MV-4-11 (cell line): ENCODE measurements at places on chromosomes 11 and 22.
A peak's percentile ranks its signal among the peaks of the same experiment; 100 is the strongest.

DNA sequence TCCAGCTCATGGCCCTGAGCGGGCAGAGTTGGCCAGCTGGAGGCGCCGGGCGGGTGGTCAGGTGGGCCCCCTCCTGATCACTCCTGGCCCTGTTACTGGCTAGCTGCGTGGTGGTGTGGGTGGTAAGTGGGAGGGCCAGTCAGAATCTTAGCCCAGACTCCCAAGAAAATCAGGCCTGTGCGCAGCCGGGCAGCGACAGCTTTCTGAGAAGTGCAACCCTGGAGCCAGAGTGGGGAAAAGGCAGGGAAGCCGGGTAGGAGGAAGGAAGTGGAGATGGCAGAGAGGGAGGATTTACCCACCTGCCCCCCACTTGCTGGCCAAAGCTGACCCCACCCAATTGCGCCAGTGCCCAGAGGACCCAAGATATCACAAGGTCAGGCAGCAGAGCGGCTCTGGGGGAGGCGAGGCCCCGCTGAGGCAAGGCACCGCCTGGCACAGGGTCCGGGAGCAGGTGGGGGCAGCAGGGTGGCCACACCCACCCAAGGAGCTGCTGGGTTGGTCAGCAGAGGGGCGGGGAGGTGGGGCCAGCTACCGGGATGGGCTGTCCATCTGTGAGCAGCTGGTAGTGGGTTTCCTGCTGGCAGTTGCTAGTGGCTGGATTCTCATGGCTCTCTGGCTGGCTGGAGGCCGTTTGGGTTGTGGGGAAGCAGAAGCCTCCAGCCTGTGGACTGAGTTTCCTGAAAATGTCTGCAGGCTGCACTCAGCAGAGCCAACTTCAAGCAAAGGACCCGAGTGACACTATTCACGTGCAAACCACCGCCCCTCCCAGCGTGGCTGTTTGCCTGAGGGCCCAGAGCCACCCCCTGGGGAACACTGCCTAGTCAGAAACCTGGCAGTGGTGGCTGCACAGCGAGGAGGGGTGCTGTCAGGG lies 196.4 kb downstream of the IGLL1 start:
- peak; percentile 18 for DNase-seq

DNA sequence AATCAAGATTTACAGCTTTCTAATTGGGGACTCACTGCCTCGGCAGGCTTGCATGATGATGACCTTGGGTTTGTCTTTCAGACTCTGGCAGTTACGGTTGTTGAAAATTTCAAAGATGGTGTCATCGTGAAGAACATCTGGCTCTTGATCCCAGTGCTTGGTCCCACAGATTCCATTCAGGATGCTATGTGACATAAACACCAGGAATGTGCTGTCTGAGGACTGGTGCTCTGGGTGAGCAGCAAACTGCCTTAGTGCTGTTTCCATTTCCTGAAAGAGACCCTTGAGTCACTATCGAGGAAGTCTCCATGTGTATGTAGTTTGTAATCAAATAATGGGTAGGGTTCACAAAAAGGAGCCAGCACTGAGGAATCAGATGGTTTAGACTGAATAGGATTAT lies 7.1 kb downstream of the CASP12 start:
- no peak for DNase-seq

DNA sequence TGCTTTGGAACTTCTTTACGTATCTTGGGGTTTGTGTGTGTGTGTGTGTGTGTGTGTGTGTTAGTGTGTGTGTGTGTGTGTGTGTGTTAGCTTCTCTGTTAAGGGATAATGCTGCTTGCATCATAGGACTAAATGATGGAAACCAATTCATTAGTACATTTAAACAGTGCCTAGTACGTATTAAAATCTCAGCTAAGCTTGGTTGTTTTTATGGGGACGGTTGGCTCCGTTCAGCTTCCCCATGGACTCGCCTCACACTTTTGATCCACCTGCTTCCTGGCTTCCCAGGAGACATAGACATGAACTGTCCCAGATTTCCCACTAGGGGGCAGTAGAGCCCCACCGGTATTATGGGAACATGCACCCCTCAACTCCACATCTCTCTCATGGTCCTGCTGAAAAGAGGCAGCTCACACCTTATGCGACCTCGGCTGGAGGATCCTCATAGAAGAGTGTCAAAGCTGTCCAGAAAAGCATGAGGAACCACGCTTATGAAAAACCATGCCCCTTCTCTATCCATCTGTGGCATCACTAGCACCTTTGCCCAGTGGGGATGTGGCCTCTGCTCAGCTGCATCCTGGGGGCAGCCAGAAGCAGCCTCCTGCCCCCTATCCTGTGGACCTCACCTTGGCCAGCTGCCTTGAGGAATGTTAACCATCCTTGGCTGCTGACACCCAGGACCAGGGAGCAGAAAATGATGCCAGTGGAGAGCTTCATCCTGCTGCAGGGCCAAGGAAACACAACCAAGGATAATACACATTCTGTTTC lies 9.7 kb upstream of the SAAL1 start:
- peak; percentile 49 for DNase-seq

DNA sequence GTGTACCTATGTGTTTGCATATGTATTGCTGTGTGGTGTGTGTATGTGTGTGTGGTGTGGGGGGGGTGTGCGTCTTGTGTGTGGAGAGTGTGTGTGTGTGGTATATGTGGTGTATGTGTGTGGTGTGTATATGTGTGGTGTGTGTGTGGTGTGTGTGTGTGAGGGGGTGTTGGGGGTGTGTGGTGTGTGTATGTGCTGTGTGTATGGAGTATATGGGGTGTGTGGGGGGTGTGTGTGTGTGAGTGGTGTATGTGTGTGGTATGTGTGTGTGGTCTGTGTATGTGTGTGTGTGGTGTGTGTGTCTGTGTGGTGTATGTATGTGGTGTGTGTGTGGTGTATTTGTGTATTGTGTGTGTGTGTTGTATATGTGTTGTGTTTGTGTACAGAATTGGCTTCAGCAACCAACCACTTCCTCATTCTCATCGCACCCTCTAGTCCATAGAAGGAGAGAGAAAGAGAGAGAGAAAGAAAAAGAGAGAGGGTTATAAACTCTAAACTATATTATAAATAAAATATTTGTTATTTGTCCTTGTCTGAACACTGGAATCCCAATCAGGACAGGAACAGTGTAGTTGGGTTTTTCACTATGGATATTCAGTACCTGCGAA lies 13.7 kb downstream of the SAA4 start:
- DNase-seq = peak; percentile 15

DNA sequence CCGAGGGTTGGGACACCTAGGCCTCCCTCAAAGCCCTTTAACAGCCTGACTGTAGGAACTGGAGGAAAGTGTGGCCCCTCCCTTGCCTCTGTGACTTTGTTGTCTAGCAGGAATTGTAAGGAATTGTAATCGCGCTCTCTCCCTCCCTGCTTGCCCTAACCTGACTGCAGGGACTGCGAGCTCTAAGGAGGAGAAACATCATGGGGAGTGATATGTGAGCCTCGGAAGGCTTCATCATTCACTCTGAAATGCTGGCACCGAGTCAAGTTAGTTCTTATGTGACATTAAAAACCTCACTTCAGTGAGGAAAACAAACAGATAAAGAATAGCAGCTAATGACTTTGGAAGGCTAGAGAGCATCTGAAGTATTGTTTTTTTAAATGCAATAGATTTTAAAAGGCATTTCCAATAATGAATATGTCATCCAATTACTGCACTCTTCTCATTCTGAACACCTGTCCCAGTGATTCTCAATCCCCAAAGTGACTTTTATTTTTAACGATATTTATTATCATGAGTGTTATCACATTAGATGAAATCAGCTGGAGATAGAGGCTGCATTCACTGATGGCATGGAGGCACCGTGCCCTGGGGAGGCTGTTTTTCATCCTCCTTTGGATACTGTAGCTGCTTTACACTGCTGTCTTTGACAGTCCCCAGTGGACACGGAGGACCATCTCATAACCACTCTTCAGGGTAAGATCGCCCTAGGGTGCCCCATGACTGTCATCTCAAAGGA lies 58.5 kb upstream of the NTM start:
- DNase-seq = no peak

DNA sequence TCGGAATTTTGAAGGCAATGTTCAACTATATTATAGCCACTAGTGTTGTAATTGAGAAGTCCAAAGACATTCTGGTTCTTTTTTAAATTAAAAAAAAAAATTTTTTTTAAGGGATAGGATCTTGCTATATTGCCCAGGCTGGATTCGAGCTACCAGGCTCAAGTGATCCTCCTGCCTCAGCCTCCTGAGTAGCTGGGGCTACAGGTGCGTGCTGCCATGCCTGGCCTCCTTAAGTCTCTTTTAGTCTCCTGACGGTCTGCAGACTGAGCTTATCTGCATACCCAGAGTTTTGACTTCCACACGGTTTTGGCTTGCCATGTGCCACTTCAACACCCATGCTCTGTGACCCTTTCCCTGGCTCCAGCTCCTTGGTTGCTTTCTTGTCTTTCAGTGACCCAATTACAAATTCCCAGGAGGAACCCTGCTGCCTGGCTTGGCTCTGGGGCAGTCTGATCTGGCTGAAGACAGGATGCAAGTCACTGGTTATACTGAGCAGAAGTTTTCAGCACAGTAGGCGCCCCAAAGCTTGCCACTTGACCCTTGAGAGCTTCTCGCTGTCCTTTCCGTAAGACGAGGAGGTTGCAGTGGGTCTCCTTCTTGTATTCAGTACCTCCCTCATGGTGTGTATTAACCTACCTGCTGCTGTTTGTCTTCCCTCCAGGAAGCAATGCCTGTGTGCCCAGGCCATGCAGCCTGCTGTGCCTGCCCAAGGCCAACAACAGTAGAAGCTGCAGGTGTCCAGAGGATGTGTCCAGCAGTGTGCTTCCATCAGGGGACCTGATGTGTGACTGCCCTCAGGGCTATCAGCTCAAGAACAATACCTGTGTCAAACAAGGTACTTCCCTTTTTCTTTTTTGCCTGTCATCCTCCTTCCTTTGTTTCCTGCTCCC lies 113.8 kb upstream of the SORL1-AS1 start:
- no peak for DNase-seq
